ENCODE measurements at places on chromosomes 12 and 14.

DNA sequence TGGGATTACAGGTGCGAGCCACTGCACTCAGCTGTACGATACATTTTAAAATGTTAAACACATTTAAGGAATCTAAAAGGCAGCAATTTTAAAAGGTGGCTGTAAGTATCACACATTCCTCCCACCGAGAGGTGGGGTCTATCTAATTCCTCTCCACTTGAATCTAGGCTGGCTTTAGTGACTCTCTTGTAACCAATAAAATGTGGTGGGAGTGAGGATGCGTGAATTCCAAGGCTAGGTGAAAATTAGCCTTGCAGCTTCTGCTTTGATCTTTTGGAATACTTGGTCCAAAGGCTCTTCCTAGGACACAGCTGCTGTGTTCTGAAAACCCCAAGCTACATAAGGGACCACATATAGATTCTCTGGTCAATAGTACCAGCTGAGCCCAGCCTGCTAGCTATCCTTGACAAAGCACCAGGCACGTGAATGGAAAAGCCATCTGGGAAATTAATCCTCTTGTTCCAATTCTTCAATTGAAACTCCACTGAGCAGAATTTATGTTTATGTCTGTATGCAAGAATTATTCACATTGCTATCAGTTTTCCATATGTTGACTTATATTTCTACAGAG lies 8.8 kb upstream of the GPRC5D start:
- no peak for DNase-seq

DNA sequence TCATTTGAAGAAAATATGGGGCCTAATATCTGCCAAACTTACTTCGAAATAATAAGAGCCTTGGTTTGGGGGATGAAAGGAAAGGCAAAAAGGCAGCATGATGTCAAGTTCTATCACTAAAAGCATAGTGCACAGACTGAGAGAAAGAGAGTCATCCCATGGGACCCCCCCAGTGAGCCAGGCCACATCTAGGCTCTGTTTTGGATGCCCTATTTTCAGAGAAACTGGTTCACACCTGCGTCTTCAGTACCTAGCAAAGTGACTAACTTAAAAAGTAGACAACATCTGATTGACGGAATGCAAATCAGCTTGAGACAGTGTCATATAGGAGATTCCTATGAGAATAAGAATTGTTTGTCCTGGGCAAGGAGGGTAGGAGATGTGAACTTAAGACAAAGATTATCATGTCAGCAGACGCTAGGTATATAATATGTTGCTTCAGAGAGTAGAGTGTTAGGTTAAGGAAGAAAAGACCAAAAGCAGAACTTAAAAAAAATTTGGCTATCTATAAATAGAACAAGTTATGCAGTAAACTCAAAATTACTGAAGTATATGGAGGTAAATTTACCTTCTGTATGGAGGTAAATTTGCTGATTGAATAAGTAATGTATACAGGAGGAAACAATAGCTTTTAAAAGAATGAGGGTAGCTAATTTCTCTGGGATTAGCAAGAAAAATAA lies 148.2 kb downstream of the SLC41A2 start:
- no peak for DNase-seq

DNA sequence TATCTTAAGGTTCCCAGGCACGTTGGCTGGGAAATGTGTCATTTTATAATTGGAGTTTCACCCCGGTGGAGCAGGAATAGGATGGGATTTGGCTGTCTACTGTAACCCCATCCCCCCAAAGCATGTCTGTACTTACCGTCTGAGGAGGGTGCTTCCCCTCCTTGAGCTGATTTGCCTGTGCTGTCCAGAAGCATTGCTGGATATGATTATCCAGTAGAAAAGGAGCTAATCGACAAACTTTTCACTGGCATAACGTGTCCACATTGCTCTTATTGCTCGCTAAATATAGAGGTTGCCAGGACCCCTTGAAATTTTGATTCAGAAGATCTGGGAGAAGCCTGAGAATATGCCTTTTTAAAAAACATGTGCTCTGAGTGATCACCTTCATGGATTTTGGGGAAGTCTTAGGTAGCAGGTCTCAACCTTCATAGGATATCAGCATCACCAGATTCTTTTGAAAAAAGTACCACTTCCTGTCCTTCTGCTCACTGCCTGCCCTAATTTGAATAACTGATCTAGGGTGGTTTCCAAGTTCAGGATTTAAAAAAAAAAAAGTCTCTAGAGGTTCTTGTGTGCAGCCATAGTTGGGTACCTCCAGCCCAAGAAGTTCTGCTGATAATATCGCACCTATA lies 80.4 kb upstream of the KCNA1 start:
- no peak for DNase-seq

- DNase-seq, result no peak
These were observed 273.1 kb upstream of the NOVA1 start for GRCh38 chr14:26870722-26871617.

- peak; percentile 68 for DNase-seq
These were observed 166.7 kb upstream of the E2F7 start for GRCh38 chr12:77232045-77232444.
